ENCODE measurements at places on chromosomes 7 and 10. TPM values are rescaled to one million over a fixed set of nuclear protein-coding genes. Genes with fewer than 3 reads are reported as not detected.

The CALML3 gene
- total RNA-seq: 66.2 TPM

GRCh38 chr10:117412469-117413010, 37.3 kb upstream of the PDZD8 start:
- DNase-seq: peak; percentile 52

DNA sequence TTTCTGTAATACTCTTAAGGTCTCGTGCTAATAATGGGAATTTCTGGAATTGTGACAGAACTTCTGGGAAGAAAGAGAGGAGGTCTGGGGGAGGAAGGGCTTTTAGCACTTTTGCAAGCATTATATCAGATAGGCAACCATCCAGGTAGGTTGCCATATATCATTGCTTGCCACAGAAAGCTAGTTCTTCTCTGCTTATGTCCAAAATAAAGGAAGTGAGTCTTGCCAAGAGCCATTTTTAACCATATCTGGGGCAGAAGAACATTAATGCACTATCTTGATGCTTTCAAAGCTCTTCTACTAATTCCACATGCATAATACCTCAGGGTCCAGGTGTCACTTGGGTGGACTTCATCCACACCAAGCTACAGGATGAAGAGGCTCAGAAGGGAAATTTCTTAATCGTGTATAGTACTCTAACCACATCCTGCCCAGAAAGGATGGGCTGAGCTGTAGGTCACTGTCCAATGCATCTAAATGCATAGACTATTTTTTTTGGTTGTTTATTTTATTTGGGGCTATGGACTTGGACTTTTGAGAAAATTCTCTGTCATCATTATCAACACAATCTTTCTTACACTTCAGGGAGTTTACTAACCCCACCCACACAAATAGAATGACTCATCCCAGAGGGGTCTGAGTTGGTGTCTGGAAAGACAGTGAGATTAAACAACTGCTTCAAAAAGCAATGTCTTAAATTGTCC, 68.9 kb upstream of the ADO start:
- DNase-seq: no peak

The ANXA8L1 gene
- total RNA-seq: 306 TPM

DNA sequence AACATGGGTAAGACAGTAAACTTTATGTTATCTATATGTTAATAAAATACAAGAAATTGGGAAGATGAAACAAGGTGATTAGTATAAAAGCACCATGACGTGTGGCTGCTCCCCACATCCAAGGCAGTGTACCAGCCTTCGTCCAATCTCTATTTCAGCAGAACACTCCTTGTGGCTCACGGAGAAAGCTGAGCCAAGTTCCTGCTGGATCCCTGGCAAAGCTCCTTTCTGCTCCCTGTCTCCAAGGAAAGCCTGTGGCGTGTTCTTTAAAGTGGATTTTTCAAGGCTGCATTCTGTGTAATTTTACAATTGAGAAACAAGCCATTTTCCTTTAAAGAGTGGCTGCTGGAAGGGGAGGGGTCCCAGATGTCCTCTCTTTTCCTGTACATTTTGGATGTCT, 467.3 kb downstream of the PTPRN2 start:
- peak; percentile 15 for DNase-seq

DNA sequence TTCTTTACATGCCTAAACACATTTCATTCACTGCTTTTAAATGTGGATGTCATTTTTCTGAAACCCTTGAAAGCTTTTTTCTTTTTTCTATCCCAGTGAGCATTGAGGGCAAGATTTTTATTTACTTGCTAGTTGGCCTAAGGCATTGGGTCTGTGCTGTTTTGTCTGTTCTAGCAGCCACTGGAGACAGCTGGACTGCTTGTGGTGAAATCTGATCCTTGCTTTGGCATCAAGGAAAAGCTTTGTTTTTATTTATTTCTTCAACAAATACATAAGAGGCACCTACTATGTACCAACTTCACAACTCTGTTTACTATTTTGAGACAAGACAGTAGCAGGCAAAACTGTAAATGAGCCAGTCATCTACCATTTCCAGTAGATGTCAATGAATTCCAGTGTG, 28.4 kb upstream of the PDLIM1 start:
- DNase-seq: no peak

The TMEM140 gene
- total RNA-seq: 8.6 TPM

GRCh38 chr10:107671960-107672359, 507.5 kb upstream of the SORCS1 start:
- no peak for DNase-seq

The PHKG1 gene
- total RNA-seq: 0.80 TPM

- DNase-seq: no peak
These were observed 1.5 kb upstream of the HTR7 start for GRCh38 chr10:90859321-90859751.

The ZNF282 gene
- total RNA-seq: 47.5 TPM

DNA sequence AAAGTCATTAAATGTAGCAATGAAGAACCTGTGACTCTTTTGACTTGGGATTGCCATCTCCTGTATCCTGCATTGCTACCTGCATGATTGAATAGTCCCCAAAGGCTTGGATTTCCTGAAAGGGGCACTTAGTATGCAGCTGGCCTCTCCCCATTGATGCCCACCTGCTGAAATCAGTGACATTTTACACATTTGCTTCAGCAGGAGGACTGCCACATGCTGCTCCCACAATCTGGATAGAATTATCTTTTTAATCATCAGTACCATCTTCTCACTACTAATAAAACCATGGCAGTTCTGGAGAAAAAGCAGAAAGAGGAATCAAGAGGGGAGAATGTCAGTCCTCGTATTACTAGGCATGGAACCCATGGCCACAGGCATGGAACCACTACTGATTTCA, 67.8 kb downstream of the SLC13A1 start:
- DNase-seq: no peak

DNA sequence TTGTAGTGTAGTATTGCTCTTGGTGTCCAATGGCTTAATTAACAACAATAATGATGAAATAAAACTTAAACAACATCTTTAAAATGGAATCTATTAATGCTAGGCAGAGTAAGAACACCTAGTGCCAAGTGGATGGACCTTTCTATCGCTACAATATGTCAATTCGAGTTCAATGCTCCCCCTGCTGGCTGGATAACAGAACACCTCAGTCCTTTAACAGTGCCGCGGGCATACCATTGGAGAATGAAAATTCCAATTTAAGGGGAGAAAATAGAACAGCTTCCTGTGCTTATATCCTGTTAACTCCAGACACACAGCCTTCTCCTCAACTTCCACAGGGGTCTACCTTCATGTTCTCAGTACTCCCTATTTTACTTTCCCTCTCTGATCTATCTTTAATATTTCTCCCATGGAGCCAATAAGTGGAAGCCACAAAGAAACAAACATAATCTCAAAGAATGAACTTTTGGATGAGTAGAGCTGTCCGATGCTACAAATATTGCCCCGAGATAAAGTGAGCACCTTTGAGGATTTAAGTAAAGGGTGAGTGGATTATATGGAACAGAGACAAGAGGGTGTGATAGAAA, 41.4 kb downstream of the COL1A2 start:
- no peak for DNase-seq

- no peak for DNase-seq
These were observed 107.0 kb upstream of the MGMT start for GRCh38 chr10:129360046-129360445.

- DNase-seq: no peak
These were observed 618.4 kb upstream of the SEMA3D start for GRCh38 chr7:85805249-85805648.

DNA sequence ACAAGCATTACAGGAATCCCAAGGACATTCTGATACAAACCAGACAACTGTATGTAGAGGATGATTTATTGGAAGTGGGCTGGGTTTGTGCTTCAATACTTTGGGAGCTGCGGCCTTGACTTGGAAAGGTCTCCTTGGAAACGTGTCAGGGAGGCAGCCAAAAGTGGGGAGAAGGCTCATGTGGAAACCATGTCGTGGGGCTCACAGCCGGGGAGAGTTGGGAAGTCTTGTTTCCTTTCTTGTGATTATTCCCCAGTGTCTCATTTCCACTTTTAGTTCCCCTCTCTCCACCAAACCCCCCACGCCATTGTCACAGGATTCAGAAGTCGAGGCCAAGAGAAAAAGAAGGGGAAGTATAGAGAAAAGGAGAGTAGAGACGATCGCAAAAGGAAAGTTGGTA, 53.9 kb upstream of the SFMBT2 start:
- no peak for DNase-seq

GRCh38 chr7:79692015-79692414, 238.5 kb upstream of the MAGI2 start:
- no peak for DNase-seq

DNA sequence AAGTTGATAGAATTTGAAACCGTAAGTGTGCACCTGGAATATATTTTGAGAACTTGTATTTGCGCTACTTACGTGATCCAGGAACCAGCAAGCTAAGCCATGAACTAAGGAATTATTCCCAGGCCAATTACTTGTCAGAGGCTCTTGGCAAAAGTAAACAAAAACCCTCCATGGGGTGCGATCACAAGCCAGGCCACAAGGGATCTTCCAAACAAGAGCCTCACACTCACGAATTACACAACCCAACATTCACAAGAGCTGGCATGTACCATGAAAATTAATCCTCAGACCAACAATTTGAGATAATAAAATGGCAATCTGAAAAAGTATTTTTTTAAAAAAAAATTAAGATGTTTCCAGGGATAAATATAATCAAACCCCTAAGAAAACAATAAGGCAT, 467.0 kb upstream of the AKR1E2 start:
- DNase-seq: no peak

GRCh38 chr10:12208460-12208859, 12.5 kb downstream of the CDC123 start:
- DNase-seq: no peak

DNA sequence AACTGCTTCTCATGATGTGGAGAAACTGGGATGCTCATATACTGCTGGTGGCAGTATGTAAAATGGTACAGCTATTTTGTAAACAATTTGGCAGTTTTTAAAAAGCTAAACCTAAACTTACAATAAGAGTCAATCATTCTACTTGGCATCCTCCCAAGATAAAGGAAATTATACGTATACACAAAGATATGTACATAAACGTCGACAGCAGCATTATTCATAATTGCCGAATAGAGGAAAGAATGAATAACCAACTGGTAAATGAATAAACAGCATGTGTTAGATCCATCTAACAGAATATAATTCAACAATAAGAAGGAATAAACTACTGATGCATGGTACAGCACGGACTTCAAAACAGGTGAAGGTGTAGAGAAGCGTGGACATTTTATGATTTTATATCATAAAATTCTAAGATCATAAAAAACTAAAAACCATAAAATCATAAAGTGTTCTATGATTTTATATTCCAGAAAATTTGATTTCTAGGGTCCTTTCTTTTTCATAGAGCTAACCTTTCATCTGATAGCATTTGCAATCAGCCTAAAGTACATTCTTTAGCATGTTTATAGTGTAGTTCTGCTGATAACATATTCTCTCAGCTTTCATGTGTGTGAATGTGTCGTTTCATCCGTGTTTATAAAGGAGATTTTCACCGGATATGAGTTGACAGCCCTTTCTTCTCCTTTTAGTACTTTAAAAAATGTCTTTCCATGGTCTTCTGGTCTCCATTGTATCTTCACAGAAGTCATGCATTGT, 261.5 kb downstream of the DIP2C start:
- no peak for DNase-seq

The PDE6C gene
- not detected for total RNA-seq

The DNAJC9 gene
- total RNA-seq: 17.7 TPM

The PRRT4 gene
- total RNA-seq: 1.3 TPM

GRCh38 chr7:153090764-153091163, 331.2 kb downstream of the ACTR3B start:
- DNase-seq: no peak

The NPC1L1 gene
- total RNA-seq: 0.13 TPM

DNA sequence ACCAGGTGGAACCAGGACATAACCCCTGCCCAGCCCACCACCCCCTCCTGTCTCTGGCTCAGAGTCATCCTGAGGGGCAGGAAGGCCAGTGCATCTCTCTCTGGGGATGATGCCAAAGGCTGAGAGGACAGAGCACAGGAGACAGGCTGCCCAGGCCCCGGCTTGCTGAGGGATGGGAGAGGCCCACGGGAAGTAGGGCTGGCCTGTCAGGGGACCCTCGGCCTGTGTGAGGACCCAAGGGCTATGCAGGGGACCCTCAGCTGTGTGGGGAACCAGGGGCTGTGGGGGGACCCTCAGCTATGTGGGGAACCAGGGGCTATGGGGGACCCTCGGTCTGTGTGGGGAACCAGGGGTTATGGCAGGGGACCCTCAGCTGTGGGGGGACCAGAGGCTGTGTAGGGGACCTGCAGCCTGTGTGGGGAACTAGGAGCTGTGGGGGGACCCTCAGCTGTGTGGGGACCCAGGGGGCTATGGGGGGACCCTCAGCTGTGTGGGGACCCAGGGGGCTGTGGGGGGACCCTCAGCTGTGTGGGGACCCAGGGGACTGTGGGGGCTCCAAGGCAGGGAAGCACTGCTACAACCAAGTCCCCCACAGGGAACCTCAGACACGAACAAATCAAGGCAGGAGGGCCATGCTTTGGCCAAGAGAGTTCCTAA, 27.7 kb downstream of the EBF3 start:
- no peak for DNase-seq

GRCh38 chr10:93175490-93175889, 101.8 kb downstream of the CYP26A1 start:
- no peak for DNase-seq

The LRRC18 gene
- total RNA-seq: not detected

DNA sequence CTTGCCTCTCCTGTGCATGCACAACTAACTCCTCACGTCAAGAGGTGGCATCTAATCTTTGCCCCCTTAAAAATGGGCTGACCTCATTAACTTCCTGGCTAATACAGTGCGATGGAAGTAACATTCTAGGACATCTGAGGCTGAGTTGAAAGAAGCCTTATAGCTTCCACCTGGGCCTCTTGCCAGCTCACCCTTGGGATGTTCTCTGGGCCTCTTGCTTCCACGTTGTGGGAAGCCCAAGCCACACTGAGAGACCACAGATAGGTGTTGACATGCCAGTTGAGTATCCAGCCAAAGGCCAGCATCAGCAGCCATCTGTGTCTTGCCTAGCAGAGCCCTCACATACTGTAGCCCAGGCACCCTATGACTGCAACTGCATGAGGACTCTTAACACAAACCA, 60.8 kb upstream of the GDF10 start:
- DNase-seq: no peak

DNA sequence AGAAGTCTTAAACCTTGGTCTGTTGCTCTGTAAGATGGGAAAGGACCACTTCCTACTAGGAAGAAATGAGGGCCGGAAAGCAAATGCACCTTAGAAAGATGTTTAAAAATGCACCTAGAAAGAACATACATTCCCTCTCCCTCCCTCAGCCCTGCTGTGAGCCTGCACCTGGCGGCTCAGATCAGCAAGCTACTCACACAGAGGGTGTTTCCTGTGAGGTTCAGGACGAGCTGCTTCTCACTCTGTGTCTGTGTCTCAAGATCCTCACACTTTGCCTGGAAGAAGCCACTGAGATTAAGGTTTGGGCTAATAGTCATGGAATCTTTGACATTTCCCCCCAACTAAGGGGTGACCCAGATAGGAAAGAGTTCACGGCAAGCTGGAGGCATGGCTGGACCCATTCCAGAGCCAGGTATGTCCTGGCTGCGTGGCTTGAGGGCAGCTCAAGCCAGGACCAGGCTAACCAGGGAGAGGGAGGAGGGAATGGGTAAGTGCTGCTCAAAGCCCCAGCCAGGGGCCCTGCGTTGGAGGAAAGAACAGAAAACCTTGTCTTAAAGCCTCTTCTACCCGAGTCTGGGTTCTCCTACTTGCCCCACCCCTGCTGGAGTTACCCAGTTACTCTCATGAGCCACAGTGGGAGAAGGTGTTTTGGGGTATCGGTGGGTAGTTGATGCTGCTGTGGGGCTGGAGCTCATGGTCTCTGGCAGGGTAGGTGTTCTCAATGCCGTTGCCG, 47.5 kb downstream of the PODXL start:
- DNase-seq: no peak

GRCh38 chr7:121016966-121017365, 28.5 kb downstream of the CPED1 start:
- DNase-seq: no peak

GRCh38 chr10:35950701-35951100, 308.6 kb upstream of the FZD8 start:
- no peak for DNase-seq

All from lower leg skin (tissue), 4 donors.